ELF-1 (cell line): ENCODE measurements at places on chromosomes 7 and 10.
A peak's percentile ranks its signal among the peaks of the same experiment; 100 is the strongest.

GRCh38 chr7:144842377-144842851, 6.6 kb upstream of the TPK1 start:
- DNase-seq: peak; percentile 23

GRCh38 chr7:41294556-41295454, 408.1 kb downstream of the INHBA start:
- DNase-seq: no peak

DNA sequence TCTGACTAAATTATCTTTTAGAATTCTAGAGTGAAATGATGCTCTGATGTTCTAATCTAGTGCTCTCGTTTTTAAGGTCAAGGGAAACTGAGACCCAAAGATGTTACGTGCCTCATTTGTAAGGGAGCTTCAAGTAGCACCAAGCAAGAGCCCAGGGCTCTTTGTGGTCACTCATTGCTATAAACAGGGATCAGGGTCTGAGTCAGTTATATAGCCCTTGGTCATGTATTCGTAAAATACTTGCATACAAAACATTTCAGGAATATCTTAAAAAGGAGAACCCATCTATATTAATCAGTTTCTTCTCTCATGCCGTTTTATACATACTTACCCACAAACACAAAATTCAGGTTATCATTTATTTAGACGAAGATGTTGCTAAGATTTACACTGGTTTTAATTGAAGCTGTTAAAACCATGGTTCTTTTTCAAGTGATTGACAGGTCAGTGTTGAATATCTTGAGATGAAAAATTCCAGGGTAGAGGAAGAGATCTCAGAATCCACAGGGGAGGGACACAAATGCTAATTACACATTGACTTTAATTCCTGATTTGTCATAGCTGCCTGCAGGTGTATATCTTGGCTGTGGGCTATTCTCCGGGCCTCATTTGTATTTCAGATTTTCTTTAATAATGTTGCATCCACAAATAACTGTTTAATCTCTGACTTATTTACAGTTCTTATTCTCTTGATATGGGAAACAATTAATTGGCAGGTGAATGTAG, 188.4 kb downstream of the SND1 start:
- DNase-seq: no peak

DNA sequence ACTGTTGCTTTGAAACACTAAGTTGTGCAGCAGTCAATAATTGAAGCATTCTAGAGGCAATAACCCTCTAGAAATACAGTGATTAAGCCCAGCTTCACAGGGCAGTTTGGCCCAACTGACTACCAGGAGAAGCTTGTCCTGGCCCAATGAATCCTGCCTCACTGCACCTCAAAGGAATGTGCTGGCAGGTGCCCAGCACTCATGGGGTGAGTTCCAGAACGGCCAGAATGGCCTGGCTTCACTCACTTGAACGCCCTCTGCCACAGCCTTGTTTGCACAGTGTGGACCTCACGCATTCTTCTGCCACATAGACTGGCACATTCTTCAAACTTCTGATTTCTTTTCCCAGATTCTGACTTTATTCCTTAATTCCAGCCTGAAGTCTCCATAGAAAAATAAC, 6.6 kb upstream of the ITIH2 start:
- DNase-seq: no peak

DNA sequence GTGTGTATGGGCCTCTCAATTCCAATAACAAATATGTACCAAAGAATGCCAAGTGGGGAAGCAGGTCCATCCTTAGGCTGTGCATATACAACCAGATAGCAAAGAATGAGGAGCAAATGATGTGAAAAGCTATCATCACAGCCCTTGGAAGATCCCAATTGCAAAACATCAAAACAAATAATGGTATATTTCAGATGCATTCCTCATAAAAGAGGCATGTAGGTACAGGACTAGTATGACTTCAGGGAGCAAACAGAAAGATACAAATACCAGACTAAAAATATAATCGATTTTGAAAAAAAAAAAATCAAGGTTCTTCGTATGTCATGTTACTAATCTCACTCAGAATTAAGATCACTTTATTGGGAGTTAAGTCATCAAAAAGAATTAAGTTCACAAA, 18.5 kb upstream of the SPOCK2 start:
- DNase-seq: no peak

GRCh38 chr10:77494756-77495541, 142.7 kb downstream of the KCNMA1 start:
- DNase-seq: no peak

DNA sequence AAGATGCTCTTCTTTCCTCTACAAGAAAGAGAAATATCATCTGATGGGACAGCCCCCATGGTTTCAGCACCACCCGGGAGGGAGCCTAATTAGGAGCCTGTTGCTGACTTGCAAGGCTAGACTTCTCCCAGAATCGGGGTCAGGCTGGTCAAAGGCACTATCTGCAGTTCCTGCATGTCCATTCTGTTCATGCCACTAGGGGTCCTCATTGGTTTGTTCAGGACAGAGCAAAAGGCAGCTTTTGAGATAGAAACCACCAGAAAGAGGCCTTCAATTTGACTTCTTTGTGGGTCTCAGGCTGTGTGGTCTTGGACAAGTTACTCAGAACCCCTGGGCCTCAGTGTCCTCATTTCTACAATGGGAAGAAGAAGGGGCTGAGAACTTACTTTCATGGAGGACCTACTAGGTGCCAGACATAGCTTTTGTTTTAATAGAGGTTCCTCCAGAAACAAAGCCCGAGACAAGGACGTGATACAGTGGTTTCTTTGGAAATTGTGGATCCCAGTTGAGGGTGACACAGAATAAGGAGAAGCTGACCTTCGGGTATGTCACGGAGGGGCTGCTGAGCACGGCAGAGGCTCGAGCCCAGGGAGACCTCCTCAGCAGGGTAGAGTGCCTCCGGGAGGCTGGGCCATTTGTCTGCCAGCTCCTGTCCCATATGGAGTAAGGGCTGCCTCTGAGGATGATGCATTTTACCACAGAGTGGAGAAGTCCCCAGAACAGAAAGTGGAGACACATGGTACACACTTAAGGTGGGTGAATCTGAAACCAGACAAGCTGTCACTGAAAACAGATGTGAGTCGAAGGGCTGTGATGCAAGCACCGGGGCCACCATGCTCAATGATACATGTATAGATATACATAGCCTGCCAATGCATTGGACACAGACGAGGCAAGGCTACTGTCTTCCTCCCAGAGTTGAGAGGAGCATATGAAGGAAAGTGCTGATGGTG, 33.1 kb upstream of the NEUROD6 start:
- DNase-seq: peak; percentile 80

GRCh38 chr7:134891262-134891695, 95.0 kb upstream of the AGBL3 start:
- DNase-seq: peak; percentile 88

- DNase-seq: no peak
Measured at GRCh38 chr7:74028321-74028838, 407 bp downstream of the ELN start.

- DNase-seq: peak; percentile 50
Measured at GRCh38 chr10:132570771-132571649, 33.4 kb downstream of the INPP5A start.

DNA sequence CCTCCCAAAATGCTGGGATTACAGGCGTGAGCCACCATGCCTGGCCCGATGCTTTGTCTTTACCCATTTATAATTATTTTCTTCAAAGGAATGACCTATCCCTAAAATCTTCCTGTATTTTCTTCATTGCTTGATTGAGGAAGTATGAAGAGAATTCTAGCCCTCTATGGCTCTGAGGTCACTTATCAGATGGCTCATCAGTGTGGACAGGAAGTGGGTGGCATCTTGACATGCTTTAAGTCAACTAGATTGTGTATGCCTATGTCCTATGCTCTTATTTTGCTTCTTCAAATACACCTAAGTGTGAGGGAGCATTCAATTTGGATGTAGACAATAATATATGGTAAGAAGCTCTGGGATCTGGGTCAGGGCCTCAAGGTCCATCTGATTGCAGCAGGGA, 1020.5 kb downstream of the LRMDA start:
- DNase-seq: no peak

GRCh38 chr7:135192914-135193536, 18.3 kb downstream of the WDR91 start:
- no peak for DNase-seq

DNA sequence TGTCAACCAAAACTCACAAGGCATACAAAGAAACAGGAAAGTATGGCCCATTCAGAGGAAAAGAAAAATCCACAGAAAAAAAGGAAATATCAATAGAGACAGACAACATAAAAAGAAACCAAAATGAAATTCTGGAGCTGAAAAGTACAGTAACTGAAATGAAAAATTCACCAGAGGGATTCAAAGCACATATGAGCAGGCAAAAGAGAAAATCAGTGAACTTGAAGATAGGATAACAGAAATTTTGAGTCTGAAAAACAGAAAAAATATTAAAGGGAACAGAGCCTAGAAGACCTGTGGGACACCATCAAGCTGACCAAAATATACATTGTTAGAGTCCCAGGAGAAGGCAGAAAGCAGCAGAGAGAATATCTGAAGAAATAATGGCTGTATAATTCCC, 60.6 kb downstream of the XPNPEP1 start:
- no peak for DNase-seq

DNA sequence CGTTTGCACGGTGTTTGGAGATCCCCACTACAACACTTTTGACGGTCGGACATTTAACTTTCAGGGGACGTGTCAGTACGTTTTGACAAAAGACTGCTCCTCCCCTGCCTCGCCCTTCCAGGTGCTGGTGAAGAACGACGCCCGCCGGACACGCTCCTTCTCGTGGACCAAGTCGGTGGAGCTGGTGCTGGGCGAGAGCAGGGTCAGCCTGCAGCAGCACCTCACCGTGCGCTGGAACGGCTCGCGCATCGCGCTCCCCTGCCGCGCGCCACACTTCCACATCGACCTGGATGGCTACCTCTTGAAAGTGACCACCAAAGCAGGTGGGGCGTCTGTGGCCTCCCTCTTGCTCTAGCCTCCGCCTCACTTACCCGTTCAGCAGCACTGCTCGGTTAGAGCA, 173.5 kb downstream of the BMPER start:
- DNase-seq: peak; percentile 24

DNA sequence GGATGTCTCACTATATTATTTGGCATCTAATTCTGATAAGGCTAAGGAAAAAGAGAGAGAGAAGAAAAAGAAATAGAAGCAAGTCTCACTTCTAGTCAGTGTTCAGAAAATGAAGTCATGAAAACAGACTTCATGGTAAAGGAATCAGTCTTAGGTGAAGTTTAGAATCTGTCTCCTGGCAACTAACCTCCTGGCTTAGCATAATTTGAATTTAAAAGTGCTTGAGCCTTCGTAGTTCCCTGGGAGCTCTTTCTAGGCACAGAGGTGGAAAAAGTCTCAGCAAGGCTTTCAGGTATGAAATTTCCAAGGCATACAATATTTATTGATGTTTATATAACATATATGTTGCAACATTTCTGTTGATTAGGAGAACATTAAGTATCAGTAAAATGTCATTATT, 10.4 kb downstream of the CHRM2 start:
- no peak for DNase-seq

- no peak for DNase-seq
Measured at GRCh38 chr7:40162516-40162915, 27.7 kb downstream of the SUGCT start.
